ENCODE measurements at places on chromosomes 3 and 15. TPM values are rescaled to one million over a fixed set of nuclear protein-coding genes. Genes with fewer than 3 reads are reported as not detected.

DNA sequence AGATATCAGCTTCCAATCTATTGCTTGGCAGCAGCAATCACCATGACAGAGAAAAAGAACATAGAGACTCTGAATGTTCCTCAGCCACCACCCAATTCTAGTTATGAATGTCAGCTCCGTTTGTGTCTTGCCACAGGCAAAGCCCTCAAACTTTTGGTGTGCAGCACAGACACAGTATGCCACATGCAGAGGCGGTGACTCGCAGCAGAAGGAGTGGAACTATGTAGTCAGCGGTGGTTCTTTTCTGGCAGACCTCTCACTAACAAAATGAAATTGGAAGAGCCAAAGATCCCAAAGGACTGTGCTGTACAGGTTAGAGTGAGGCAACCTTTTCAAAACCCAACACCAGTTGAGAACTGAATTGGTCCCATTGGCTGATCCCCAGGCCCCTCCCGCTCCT lies 220.9 kb downstream of the SLC9A9 start:
- no peak overlapping the region for H3K27ac ChIP-seq
- no peak overlapping the region for H3K4me3 ChIP-seq
- DNase-seq = no peak
- no peaks in the 10 kb centered on the region for H3K36me3 ChIP-seq

DNA sequence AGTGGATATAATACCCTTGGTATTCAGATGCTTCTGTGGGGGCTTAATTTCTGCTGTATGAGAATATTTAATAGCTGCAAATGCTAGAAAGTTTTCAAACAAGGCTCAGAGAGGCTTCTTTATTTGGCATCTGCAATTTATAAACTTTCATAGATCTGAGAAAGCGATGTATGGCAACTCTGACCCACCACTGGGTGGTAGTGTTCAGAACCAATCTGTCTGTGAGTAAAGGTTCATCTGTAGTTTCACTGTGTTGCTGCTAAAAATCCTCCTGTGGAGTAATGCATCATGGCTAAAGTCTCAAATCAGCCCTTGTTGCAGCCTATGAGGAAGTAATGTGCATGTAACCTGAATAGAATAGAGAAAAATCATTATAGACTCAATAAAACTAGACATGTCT lies 47.4 kb downstream of the CLSTN2 start:
- H3K36me3 ChIP-seq = no peaks in the 10 kb centered on the region
- H3K4me3 ChIP-seq = no peak overlapping the region
- H3K27ac ChIP-seq = no peak overlapping the region
- no peak for DNase-seq

- H3K36me3 ChIP-seq = no peaks in the 10 kb centered on the region
- H3K4me1 ChIP-seq = no peaks in the 10 kb centered on the region
- no peak overlapping the region for H3K27ac ChIP-seq
- no peak for DNase-seq
Observed at GRCh38 chr3:115292677-115293165, 145.6 kb upstream of the ZBTB20 start.

DNA sequence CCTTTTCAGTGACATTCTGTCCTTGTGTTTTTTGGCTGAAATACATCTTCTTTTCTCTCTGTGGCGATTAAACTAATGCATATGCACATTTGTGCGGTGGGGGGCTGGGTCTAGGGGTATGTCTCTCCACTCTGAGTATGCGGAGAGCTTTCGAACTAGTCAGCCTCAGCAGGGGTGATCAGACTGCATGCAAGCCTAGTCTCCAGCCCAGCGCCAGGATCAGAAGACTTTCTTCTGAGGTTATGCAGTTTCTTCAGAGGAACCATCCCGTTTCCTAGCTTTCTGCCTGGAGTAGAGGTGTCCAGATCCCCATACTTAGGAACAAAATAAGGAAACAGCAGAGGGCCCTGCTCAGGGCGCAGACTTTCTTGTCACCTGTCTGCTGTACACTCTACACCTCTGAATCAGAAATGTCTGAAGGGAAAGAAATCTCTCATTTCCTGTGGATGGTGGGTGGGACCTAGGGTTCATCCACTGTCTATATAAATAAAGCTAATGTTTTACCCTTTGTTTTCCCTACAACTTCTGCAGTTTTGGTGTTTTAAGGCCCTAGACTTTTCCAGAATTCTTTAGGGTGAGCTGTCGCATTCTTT lies 230.4 kb downstream of the ABHD5 start:
- H3K27me3 ChIP-seq = no peaks in the 10 kb centered on the region
- H3K4me1 ChIP-seq = no peaks in the 10 kb centered on the region
- no peak overlapping the region for H3K4me3 ChIP-seq
- H3K36me3 ChIP-seq = no peaks in the 10 kb centered on the region

DNA sequence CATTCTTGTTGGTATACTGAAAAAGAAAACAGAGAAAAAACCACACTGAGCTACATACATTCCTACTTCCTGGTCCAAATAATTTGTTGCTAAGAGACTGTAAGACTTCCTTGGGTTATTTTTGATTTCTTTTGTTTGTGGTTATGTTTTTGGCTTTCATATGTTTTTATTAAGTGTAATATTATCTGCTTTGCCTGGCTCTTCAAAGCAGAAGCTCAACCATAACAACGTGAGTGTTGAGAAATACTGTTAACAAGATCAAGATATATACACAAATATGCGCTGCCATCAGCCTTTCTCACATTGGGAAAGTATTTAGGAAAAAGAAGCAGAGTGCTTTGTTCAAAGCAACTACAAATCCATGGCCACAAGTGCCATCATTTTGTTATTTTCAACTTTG lies 556.2 kb upstream of the CBLB start:
- no peaks in the 10 kb centered on the region for H3K4me1 ChIP-seq
- H3K27ac ChIP-seq = no peak overlapping the region
- DNase-seq = no peak

DNA sequence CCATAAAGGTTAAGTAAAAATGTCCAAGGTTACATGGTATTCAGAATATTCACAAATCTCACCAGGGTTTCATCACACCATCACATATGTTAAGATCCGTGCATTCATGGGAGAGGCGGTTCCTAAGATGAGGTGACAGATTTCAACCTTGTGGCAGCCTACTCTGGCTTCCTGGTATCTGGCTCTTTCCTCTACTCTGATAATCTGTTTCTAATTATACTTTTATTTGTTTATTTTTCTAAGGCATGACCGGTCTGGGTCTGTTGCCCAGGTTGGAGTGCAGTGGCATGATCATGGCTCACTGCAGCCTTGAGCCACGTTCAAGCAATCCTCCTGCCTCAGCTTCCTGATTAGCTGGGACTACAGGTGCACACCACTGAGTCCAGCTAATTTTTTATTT lies 34.4 kb downstream of the RAF1 start:
- H3K27me3 ChIP-seq = no peaks in the 10 kb centered on the region
- no peaks in the 10 kb centered on the region for H3K36me3 ChIP-seq
- peaks cover 4% of the 10 kb centered on the region for H3K4me1 ChIP-seq

- DNase-seq = no peak
- no peaks in the 10 kb centered on the region for H3K36me3 ChIP-seq
- no peak overlapping the region for H3K4me3 ChIP-seq
- H3K4me1 ChIP-seq = no peaks in the 10 kb centered on the region
Observed at GRCh38 chr3:183526838-183527427, 28.6 kb downstream of the KLHL6 start.

DNA sequence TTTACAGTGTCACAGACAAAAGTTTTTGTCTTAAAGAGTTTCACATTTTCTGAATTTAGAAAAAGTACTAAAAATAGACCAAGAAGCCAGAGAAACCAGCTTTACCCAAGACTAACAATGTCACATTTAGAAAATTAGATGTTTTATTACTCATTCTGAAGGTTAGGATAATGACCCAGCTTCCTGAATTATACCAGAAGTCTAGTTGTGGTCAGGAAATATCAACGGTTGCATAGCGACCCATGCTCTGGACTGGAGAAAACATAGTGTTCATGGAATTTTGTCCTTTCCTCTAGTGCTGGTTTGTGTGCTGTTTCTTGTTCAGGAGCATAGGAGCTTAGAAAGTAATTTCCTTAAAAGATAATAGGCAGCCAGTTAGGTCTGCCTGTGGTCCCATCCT lies 59.0 kb downstream of the DPPA2 start:
- no peak overlapping the region for H3K4me3 ChIP-seq
- no peaks in the 10 kb centered on the region for H3K36me3 ChIP-seq
- H3K27me3 ChIP-seq = no peaks in the 10 kb centered on the region
- peak; percentile 96 for DNase-seq
- peaks cover 4% of the 10 kb centered on the region for H3K4me1 ChIP-seq

- H3K36me3 ChIP-seq = no peaks in the 10 kb centered on the region
- peak overlapping the region; percentile 92 for H3K27ac ChIP-seq
- H3K4me1 ChIP-seq = peaks cover 59% of the 10 kb centered on the region
- no peak overlapping the region for H3K4me3 ChIP-seq
Observed at GRCh38 chr3:58021072-58021959, 13.1 kb downstream of the FLNB start.

GRCh38 chr15:67409175-67409574 lies 111.8 kb upstream of the C15orf61 start:
- no peaks in the 10 kb centered on the region for H3K4me1 ChIP-seq
- no peak for DNase-seq
- no peaks in the 10 kb centered on the region for H3K27me3 ChIP-seq

GRCh38 chr3:95037927-95038326 lies 975.1 kb downstream of the NSUN3 start:
- H3K4me3 ChIP-seq = no peak overlapping the region
- no peak for DNase-seq
- no peak overlapping the region for H3K27ac ChIP-seq

GRCh38 chr15:56765251-56765650 lies 31.9 kb upstream of the ZNF280D start:
- H3K27ac ChIP-seq = no peak overlapping the region
- H3K27me3 ChIP-seq = no peaks in the 10 kb centered on the region
- H3K4me1 ChIP-seq = no peaks in the 10 kb centered on the region
- H3K36me3 ChIP-seq = no peaks in the 10 kb centered on the region
- H3K4me3 ChIP-seq = no peak overlapping the region

GRCh38 chr15:63203451-63204090 lies 14.2 kb downstream of the RAB8B start:
- no peaks in the 10 kb centered on the region for H3K27me3 ChIP-seq
- H3K4me1 ChIP-seq = no peaks in the 10 kb centered on the region
- no peak for DNase-seq

DNA sequence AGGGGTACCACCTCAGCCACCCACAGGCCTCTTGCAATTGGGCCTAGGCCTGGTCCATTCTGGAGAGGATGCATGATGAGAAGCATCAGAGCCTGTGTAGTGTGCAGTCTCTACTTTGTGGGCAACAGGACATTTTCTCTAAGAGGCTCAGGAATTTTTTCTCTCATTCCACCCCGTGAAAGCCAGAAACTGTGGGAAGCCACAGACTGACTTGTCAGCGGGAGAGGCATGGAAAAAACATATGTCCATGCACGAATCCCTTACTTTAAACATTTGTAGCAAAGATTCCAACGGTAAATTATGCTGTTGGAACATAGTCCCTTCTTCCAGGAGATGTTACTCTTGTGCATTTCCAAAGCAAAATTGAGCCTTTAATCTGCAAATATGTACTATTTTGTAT lies 196.5 kb downstream of the KLHL25 start:
- H3K4me3 ChIP-seq = no peak overlapping the region
- H3K36me3 ChIP-seq = no peaks in the 10 kb centered on the region
- H3K27me3 ChIP-seq = no peaks in the 10 kb centered on the region
- H3K27ac ChIP-seq = no peak overlapping the region
- no peak for DNase-seq
- peaks cover 4% of the 10 kb centered on the region for H3K4me1 ChIP-seq

- H3K4me1 ChIP-seq = no peaks in the 10 kb centered on the region
- H3K27ac ChIP-seq = no peak overlapping the region
- H3K36me3 ChIP-seq = peaks cover 22% of the 10 kb centered on the region
Observed at GRCh38 chr3:161254861-161255260, 33.8 kb downstream of the NMD3 start.

GRCh38 chr3:178246004-178246403 lies 290.2 kb upstream of the KCNMB2 start:
- H3K27me3 ChIP-seq = no peaks in the 10 kb centered on the region
- DNase-seq = no peak
- H3K36me3 ChIP-seq = no peaks in the 10 kb centered on the region
- H3K4me1 ChIP-seq = no peaks in the 10 kb centered on the region

DNA sequence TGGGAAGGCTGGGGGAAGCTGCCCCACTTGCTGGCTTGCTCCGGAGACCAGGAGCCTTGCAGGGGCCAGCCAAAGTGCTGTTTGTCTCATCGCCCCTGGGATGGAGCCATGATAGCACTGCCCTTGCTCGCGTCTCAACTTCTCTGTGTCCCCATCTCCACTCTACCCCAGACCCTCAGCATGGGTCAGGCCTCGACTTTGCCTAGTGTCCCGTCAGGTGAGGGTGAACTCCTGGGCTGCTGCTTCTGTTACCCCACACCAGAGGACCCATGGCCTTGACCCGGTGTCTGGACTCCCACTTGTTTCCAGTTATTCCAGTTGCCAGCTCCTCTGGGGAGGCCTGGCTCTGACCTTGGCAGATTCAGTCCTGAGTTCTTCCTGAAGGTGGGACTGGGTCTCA lies 36.5 kb upstream of the DUSP7 start:
- no peak for DNase-seq
- no peaks in the 10 kb centered on the region for H3K27me3 ChIP-seq
- no peak overlapping the region for H3K4me3 ChIP-seq
- peaks cover 10% of the 10 kb centered on the region for H3K4me1 ChIP-seq
- no peaks in the 10 kb centered on the region for H3K36me3 ChIP-seq
- no peak overlapping the region for H3K27ac ChIP-seq

DNA sequence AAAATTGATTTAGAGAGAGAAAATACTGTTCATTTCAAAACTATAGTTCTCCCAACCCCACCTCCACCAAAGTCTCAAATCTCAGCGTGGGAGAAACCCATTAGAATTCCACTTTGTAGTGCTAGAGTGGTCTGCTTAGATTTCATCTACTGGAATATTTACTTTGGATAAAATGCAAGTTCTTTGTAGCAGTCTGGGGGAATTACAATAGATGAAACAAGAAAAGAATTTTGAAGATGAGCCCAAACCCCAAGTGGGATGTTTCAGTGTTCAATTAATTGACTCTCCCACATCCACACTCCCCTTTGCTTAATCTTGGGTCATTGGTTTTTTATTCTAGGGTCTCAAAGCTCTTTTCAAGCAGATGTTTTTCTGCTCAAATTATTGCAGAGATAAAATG lies 97.8 kb downstream of the RPL22L1 start:
- no peaks in the 10 kb centered on the region for H3K36me3 ChIP-seq
- H3K4me3 ChIP-seq = no peak overlapping the region
- no peak for DNase-seq
- peaks cover 2% of the 10 kb centered on the region for H3K4me1 ChIP-seq
- no peaks in the 10 kb centered on the region for H3K27me3 ChIP-seq

- no peaks in the 10 kb centered on the region for H3K27me3 ChIP-seq
- peak; percentile 57 for DNase-seq
- no peak overlapping the region for H3K27ac ChIP-seq
- no peak overlapping the region for H3K4me3 ChIP-seq
- H3K4me1 ChIP-seq = no peaks in the 10 kb centered on the region
Observed at GRCh38 chr15:69976366-69976994, 121.2 kb downstream of the TLE3 start.

MCTP2 gene
- total RNA-seq = 21.1 TPM

IREB2 gene
- 48.7 TPM for total RNA-seq

SPTSSB gene
- 7.8 TPM for total RNA-seq

NR2E3 gene
- total RNA-seq = 0.19 TPM

NMNAT3 gene
- 6.4 TPM for total RNA-seq

DAPK2 gene
- total RNA-seq = 3.0 TPM

TF gene
- 1.4 TPM for total RNA-seq
